ENCODE measurements at places on chromosomes 1 and 21.

GRCh38 chr1:6960291-6960811 lies 175.1 kb downstream of the CAMTA1 start:
- DNase-seq: peak; percentile 42

DNA sequence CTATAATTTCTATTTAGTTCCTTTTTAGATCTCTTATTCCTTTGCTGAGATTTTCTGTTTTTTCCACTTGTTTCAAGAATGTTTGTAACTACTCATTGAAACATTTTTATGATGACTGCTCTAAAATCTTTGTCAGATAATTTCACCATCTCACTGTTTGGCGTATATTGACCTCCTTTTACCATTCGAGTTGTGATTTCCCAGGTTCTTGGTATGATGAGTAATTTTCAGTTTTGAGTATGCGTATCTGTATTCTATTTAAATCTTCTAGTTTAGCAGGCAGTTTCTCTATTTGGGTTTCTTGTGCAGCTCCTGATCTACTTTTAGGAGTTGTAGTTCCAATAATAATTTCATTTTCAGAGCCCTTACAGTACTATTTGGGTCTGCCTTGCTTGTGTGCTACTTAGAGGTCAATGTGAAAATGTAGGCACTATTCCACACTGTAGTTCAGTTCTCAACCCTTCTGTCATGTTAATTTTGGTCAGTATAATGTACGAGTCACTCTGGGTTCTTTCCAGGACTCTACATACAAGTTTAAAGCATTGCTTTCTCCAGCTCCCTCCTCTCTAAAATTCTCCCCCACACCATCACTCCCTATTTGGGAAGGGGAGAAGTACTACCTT lies 115.5 kb downstream of the ACBD6 start:
- no peak for DNase-seq

- no peak for DNase-seq
Measured at GRCh38 chr1:52641307-52641706, 8.3 kb downstream of the SHISAL2A start.

DNA sequence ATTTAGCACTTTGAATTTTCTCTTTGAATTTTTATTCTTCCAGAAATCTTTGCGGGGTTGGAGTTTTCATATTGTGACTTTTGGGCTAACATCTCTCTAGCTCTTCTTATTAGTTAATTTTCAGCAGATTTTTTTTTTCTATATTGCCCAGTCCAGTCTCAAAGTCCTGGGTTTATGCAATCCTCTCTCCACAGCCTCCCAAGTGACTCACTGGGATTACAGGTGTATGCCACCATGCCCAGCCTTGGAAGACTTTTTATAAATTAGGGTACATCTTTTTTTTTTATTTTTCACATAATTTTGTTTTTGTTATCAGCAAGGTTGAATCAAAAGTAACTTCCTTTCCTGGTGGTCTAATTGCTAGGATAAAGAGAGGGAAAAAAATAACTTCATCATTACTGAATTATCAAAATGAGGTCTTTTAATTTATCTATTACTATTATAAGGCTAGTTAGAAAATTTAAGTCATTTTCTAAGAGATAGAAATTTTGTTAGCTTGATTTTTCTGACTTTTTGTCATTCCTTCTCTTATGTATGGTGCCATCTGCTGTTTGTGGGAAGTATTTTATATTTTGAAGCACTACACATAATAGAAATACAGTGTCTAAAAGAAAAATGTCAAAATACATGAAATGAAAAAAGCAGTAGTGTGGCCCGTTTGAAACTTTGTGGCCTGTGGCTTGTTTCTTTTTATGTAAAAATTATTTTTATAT lies 273.4 kb upstream of the CACYBP start:
- peak; percentile 18 for DNase-seq

GRCh38 chr1:113321771-113322387 lies 68.4 kb upstream of the MAGI3 start:
- DNase-seq: no peak

DNA sequence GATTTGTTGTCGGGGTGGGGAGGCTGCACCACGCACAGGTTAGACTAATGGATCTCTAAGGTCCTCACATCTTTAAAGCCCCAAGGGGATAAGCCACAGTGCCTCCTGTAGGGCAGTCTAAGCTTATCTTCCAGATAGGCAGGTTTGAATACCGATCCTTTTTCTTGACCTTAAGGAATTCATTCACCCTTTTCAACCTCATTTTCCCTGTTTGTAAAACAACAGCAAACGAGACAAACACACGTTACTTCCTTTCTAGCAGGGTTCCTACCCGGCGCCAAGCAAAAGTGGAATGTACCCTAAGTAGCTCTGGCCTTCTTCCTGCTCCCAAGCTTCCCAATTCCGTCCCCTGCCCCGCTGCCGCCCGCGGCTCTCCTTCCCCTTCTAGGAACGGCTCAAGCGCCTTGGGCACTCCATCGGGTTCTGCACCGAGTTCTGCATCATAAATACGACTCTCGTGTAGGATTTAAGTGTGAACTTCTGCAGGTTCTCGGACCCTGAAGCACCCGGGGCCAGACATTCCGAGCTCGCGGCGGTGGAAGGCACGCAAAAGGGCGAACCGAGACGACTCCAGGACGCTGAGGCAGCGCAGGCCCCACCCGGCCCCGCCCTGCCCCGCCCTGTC lies 548 bp upstream of the CDC20 start:
- DNase-seq: peak; percentile 42

- DNase-seq: peak; percentile 98
Measured at GRCh38 chr1:224503161-224504118, 68.8 kb upstream of the WDR26 start.

- peak; percentile 13 for DNase-seq
Measured at GRCh38 chr1:176033881-176034280, 173.2 kb downstream of the COP1 start.

DNA sequence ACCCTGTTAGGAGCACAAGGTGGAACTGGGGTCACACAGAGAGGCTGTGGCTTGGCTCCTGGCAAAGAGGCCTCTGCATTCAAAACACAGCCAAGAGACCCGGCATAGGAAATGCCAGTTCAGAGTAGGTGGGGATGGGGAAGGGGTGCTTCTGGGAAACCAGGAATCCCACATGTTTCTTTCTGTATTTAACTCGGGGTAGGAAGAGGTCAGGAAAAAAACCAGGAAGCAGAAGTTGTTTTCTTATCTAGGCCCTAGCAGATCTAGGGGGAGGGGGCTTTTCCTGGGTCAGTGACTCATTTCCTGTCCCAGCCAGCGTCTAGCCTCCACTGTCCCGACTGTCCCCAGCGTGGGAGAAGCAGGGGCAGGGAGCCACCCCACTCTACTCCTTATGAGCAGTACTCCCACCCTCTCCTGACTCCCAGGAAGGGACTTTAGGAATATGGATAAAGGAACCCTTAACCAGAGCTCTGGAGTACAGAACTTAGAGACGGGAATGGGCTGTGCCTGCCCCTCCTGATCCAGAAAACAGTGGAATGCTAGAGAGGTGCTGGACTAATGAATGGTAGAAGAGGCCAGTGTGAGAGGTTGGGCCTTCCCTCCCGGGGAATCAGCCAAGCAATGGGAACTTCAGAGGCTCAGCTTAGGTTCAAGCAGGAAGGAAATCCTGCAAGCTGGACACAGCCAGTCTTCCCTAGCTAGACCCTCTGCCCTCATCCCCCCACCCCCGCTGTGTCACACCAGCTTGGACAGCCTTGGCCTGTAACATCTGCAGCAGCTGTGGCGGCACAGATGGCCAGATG lies 5.7 kb downstream of the FHL3 start:
- DNase-seq: peak; percentile 70

GRCh38 chr1:17212487-17213121 lies 7.7 kb downstream of the PADI1 start:
- DNase-seq: peak; percentile 88

- peak; percentile 89 for DNase-seq
Measured at GRCh38 chr1:47437447-47438164, at the start of gene FOXD2. Gene FOXD2, plus strand, starts transcription at chr1:47438044. Its CDS starts 92 bp downstream, at chr1:47438136.

DNA sequence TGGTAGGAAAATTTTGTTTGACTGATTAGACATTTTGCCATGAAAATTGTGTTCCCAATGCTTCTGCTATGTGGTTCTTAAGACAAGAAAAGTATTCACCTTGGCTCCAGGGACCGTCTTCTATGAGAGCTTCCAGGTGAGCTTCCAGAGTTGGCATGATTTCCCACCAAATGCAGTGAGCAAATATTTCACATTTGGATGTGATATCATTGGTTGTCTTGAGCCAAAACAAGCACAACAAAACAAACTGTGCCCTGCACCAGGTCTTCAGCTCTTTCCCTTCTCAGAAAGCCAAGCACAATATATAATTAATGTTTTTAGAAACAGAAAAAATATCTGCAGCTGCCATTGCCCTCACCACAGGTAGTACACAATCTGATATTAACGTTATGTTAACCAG lies 1009.0 kb downstream of the PLA2G4A start:
- no peak for DNase-seq

- no peak for DNase-seq
Measured at GRCh38 chr1:215256936-215257679, 174.6 kb downstream of the KCNK2 start.

DNA sequence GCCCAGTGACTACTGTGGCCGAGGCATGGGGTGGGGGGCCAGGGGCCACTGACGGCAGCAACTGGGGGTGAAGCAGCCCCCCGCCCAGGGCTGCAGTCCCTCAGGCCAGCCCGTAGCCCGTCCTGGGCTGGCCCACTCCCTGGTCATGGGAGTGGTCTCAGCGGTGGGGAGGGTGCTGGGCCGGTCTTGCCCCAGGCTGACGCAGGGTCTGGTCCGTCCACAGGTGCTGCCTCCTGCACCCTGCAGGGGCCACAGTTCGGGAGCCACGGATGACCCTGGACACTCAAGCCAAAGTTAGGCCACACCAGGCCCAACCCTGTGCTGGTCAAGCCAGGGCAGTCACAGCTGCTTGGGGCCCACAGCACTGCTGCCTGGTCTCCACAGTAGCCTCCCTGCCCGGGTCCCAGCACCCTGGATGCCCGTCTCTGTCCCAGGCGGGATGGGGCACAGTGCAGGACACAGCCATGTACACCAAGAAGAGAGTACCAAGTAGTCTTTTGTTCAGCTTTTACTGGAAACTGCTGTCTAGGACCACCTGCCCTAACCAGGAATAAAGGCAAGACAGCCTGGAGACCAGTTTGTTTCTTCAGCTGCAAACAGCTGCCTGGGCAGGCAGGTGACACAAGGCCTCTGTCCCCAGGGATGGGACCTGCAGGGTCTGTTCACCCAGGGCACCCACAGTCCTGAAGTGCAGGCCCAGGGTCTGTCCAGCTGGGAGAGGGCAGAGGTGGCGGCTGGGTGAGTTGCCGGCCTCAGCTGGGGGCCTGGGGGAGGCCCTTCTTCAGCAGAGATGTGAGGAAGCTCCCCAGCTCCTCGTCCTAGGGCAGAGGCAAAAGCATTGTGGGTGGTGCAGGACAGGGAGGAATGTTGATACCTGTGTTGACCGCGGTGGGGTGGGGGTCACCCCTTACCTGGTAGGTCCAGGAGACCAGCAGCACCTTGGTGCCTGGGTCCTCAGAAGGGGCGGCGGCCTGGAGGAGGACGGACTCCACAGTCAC lies 3.0 kb downstream of the PUSL1 start:
- no peak for DNase-seq

GRCh38 chr1:229674042-229674441 lies 48.0 kb downstream of the URB2 start:
- no peak for DNase-seq

GRCh38 chr1:30705698-30706097 lies 17.7 kb downstream of the MATN1 start:
- no peak for DNase-seq

DNA sequence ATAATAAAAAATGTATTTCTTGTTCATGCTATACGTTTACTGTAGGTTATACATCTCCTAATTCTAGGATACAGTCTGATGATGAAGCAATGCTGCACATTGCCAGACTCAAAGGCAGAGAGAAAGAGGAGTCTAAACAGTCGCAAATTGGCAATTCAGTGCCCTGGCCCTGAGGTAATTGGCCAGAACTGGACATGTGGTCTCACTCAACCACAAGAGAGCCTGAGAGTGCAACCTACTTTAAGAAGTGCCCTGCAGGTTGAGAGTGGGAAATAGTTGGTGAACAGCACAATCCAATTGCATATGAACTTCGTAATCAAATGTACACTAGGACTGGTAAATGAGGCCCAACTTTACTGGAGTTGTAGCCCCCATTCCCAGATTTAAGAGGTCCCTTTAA lies 5.0 kb upstream of the SLC35A3 start:
- no peak for DNase-seq

DNA sequence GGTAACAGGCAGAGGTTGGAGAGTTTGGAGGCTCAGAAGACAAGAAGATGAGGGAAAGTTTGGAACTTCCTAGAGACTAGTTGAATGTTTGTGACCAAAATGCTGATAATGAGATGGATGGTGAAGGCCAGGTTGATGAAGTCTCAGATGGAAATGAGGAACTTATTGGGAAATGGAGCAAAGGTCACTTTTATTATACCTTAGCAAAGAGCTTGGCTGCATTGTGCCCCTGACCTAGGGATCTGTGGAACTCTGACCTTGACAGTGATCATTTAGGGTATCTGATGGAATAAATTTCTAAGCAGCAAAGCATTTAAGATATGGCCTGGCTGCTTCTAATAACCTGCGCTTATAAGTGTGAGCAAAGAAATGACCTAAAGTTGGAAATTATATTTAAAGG lies 17.2 kb downstream of the FAM3B start:
- no peak for DNase-seq

Data from H4 (cell line).